GM12891 (cell line): ENCODE measurements at places on chromosomes 11 and 22.

DNA sequence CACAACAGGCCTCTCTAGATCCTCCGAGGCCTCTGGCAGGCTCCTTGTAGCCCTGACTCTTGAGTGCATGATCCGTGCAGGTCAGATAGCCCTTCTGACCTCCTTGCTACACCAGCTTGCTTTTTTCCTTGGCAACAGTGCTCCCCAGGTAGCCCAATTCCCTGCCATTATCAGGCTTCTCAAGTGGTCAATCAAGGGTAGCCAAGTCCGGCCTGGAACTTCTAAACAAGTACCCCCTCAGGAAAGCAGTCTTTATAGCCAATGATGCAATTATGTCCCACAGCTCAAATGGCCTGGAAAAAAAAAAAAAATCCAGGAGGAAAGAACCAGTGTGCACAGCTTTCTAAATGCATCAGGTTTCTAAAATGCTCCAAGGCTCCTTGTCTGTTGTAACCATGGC lies 59.8 kb downstream of the TENM4 start:
- no peak for DNase-seq

DNA sequence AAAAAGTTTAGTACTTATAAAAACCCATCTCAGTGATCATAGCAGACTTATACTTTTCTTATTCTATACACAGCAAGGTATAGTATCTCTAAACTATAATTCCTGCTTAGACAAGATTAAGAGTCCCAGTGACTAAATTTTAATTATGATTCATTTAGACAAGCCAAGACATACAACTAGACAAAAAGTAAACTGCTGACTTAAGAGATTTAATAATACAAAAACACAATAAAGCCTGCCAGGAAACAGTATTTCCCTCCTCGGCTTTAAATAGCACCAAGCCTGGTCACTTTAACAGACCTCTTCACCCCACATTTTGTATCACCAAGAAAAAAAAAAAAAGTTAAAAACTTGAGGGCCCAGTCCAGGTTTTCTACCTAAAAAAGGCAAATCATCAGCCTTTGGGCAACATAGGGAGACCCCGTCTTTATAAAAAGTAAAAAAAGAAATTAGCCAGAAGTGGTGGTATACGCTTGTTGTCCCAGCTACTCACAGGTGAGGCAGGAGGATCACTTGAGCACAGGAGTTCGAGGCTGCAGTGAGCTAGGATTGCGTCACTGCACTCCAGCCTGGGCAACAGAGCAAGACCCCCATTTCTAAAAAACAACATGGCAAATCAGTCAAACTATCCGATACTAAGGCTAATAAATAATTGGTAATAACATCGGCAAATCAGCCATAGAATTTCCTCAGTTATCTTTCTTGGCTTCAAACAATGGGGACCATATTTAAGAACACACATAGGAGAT lies 53.8 kb downstream of the SIK3 start:
- DNase-seq = no peak

DNA sequence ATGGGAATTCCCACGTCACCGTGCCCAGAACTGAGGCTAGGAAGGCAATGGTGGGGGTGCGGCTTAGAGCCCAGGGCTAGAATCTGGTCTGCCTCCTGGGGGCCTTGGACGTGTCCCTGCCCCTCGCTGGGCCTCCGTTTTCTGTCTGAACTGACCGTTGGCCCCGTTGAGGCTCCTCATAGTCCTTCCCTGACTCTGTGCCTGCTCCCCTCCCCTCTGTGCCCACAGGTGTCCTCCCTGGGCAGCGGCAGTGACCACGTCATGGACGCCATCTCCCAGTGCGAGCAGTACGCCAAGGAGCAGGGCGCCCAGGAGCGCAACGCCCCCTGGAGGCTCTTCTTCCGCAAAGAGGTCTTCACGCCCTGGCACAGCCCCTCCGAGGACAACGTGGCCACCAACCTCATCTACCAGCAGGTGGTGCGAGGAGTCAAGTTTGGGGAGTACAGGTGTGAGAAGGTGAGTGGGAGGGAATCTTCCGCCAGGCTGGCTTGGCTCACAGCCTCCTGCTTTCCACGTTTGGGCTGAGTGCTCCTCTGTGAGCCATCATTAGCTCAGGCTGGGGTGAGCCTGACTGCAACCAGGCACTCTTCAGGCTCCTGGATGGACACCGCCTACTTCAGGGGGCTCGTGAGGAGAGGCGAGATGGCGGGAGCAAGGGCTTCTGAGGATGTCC lies 63.9 kb downstream of the MYO7A start:
- peak; percentile 70 for DNase-seq

GRCh38 chr22:34036931-34037330 lies 116.7 kb upstream of the LARGE1 start:
- DNase-seq = no peak

GRCh38 chr11:8767466-8768142 lies 85.0 kb downstream of the RPL27A start:
- DNase-seq = no peak

DNA sequence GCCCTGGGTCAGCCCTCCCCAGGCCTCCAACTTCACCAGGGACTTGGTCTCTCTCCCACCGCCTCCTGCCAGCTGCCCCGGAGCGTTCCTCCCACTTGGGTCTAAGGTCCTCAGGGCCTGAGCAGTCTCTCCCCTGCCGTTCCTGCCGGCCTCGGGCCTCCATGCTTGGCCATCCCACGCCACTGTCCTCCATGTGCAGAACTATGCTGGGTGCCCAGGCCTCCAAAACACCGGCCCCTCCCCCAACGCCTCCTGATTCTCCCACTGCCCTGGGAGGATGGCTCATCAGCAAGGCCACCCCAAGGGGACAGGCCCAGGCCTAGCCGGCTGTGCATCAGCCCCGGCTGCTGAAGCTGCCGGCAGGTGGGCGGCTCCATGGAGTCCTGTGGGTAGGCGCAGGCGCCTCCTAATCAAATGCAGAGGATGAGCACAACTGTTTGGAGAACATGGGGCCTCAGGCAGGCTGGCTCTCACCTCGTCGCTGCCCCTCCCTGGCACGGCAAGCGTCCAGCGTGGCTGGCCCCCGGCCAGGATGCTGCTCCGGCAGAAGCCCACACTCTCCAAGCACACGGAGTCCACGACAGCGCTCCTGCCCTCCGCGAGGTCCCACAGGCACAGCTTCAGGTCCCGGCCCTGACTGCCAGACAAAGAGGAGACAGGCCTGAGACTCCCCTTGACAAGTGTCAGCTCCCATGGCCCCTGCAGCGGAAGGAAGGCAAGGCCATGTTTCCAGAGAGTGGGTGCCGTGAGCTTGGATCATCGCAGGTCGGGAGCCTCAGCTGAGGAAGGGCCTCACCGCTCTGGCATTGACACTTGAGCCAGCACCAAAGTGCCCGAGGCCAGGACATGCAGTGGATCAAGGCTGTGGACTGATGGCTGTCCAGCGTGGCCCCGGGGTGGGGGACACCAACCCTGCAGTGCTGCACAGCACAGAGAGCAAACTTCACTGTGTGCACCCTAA lies 42.6 kb downstream of the GNB1L start:
- no peak for DNase-seq

DNA sequence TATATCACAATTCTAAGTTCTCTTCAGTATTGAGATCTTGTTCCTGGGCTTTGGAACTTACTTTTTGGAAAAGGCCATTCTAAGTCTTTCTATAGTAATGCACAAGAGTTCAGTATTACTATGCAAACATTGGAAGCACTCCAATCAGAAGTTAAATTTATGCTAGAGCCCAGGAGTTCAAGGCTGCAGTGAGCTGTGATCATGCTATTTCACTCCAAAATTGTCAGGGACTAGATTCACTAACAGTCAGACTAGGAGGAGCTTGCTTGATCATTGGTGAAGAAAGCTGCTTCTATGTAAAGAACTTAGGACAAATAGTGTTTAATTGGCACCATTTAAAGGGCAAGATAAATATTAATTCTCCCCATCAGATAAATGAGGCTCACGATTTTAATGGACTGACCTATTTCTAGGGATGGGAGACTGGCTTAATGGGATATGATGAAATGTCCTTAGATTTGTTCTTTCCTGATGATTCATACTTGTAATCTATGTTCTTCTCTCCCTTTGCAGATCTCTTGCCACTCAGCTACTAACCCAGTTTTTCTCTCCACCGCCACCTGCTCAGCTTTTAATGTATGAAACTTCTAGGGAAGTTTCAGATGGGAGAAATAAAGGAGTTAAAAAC lies 32.6 kb upstream of the TMEM123 start:
- no peak for DNase-seq

- DNase-seq = no peak
Measured at GRCh38 chr11:106086135-106086534, 8.7 kb downstream of the AASDHPPT start.
